ENCODE measurements at places on chromosomes 16 and 17.

GRCh38 chr17:39231091-39231561, 5.4 kb upstream of the STAC2 start:
- no peak for DNase-seq

DNA sequence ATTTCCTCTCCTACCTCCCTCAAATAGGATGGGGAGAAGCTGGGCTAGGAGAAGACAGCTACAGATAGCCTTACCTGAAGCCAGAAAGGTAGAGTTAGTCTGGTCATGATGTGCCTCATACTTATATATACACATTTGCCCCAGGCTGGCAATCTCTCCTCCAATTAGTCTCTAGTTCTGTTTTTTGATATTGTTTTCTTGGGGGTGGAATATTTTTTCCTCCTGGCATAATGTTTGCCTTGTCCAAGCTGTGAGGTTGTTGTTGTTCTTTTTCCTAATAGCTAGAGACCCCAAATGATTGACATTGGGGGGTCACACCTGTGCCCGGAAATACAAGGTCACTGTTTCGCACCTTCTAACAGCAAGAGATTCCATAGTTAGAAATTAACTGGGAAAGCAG, at the start of gene UMOD:
TSS of gene UMOD (minus strand) at position 101 of the 400 bp plus-strand sequence. CDS start 1,978 bp downstream, outside the sequence.
- DNase-seq, result no peak

DNA sequence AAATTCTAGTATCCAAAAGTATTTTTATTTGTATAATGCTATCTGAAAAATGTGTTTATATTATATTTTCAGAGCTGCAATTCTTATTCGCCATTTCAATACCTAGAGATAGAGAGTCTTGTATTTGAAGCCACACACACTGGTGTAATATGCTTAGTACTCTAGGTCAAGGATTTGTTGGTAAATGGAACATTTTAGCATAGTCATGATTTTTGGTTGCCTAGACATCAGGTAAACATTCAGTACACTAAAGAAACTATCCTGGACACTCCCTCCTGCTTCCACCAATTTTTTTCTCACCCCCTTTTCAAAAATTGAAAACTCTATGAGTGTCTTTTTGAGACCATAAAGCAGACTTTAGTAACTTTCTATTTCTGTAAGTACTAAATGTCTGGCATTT, 20.8 kb downstream of the ABHD15 start:
- DNase-seq, result no peak

DNA sequence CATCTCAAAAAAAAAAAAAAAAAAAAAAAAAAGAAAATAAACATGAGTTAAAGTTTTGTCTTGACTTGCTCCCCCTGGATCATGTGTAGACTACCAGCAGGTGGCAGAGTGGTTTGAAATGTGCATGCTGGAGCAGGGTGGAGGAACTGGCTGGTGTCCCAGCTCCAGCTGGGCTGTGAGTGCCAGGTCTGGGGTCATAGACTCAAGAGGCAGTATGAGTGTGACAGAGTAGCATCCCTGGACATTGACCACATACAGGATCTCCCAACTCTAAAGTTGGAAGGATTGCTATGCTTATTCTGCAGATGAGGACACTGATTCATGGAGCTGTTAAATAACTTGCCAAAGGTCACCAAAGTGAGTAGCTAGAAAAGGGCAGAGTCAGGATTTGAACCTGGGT, 198.0 kb upstream of the MPHOSPH6 start:
- DNase-seq, result peak; percentile 76

DNA sequence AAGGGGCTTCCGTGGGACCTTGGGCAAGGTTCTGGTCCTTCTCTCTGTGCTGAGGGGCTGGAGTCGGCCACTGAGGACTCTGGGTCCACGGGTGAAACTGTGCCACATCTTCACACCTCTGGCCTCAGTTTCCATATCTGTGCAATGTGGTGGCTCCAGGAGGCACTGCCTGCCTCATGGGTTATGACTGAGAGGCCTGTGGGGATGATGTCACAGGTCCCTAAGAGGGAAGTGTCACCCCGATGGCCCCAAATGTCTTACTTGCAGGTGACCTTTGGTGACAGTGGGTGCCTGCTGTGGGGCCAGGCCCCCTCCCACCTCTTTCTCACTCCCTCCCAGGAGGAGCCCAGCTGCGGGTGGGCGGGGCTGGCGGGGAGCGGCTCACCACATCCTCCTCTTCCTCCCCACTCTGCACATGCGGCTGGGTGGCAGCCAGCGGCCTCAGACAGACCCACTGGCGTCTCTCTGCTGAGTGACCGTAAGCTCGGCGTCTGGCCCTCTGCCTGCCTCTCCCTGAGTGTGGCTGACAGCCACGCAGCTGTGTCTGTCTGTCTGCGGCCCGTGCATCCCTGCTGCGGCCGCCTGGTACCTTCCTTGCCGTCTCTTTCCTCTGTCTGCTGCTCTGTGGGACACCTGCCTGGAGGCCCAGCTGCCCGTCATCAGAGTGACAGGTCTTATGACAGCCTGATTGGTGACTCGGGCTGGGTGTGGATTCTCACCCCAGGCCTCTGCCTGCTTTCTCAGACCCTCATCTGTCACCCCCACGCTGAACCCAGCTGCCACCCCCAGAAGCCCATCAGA, at the start of gene IL21R:
TSS of gene IL21R (plus strand) at position 407 of the 801 bp plus-strand sequence. CDS start 27,898 bp downstream, outside the sequence.
- peak; percentile 56 for DNase-seq

DNA sequence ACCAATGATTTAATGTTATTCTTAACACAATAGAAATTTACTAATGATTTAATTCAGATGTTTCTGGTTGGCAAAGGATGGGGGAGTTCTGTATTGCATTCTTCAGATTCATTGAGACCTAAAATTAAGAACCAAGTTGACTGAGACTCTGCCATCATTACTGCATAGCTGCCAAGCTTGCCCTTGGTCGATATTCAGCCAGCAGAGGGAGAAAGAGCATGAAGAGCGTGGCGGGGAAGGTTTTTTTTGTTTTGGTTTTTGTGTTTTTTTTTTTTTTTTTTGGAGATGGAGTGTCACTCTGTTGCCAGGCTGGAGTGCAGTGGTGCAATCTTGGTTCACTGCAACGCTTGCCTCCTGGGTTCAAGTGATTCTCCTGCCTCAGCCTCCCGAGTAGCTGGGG, 659.4 kb upstream of the EEF2KMT start:
- DNase-seq, result no peak

GRCh38 chr17:39212195-39212810, 12.2 kb downstream of the RPL19 start:
- no peak for DNase-seq

Measured in left lobe of liver (tissue), 2 donors.